Stimulated activated CD4-positive, alpha-beta T cell treated with anti-CD3 and anti-CD28 coated beads, Interleukin-1b, Interleukin-23, amount 100 ng/mL, for 1 hour (primary cell): ENCODE measurements at places on chromosomes 6 and 20.

- DNase-seq, result no peak
These were observed 72.7 kb downstream of the SOX4 start for GRCh38 chr6:21666201-21666691.

- no peak for DNase-seq
These were observed 180.5 kb downstream of the IBTK start for GRCh38 chr6:82066991-82067411.

DNA sequence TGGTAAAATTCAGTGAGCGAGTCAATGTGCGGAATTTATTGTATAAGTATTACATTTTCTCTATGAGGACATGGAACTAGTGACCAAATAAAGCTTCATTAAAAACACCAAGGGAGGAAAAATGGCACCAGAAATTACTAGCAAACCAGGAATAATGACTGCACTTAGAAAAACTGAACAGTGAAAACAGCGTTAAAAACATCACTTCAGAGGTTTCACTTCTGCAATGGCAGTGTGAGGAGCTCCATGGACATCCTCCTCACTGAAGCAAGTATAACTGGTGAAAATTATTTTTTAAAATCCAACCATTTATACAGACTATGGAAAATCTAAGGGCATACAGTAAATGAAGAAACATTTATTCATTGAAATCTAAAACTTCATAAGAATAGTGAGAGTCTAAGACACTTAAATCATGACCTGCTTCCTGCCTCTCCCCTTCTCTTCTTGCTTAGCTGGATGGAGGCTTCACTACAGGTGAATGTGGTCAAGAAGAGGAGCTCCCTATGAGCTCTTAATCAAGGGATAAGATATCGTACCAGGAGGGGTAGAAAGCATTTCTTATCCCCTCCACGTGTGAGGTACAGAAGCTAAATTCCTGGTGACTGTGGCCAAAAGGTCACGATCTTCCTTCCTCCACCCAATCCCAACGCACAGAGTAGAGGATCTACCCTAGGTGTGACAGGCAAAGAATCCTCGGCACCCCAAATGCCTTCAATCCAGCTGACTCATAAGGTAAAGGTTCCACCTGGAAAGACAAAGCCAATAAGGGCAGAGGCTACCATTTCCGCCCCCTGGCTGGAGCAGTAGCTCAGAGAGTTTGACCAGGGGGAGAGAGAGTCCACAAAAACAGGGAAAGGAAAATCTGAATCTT lies 12.3 kb upstream of the ASF1A start:
- DNase-seq, result no peak

DNA sequence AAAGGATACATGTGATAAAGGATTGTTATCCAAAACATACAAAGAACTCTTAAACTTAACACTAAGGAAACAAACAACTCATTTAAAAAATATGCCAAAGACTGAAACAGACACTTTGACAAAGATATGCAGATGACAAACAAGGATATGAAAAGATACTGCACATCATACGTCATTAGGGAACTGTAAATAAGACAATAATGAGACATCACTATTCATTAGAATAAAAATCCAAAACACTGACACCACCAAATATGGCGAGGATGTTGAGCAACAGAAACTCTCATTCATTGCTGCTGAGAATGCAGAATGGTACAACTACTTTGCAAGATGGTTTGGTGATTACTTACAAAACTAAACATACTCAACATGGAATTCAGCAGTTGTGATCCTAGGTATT lies 156.5 kb upstream of the FOXA2 start:
- DNase-seq, result no peak

DNA sequence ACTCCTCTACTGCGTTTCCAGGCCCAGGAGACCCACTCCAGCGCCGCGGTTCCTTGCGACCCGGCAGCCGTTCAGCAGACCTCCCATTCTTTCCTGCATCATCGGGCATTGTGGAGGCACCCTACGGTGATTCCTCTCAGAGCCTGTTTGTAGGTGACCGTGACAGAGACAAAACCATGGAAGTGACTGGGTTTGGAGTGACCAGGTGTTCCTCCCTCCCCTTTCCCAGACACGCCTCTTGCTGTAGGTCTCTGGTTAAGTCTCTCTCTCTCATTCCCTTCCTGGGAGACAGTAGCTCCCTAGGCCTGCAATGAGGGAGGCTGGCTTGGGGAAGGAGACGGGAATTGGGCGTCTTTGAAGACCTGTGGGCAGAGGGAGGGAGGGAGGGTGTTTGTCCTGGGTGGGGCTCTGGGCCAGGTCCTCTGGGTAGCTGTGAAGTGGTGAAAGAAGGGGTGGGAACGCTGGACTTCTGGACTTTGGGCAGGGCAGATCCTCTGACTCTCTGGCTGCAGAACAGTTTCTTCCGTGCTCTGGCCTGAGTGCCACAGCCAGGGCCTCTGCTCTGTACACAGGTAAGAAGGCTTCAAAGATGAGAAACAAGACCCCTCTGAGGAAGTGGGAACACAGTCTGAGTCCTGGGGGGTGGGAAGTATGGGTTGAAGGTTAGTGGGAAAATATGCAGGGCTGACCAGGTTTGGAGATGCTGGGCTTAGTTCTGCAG lies 763 bp downstream of the KLC4 start:
- no peak for DNase-seq

DNA sequence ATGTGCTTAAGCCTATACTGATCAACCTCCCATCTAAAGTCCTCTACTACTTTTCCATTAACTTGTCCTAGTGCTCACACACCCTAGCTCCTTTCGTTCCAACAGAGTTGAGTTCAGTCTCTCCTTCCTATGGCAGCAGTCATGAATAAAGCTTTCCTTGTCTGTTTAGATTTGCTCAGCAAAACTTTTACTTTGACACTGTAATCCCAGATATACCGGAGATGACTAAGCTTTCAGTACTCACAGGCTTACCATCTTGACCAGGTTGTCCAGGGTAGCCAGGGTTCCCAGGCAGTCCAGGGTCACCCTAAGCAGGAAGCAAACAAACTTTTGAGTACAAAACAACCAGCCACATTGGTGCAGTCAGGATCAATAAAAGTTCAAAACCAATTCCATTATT lies 90.7 kb downstream of the COL21A1 start:
- DNase-seq, result no peak

GRCh38 chr20:61440548-61441055 lies 188.5 kb downstream of the CDH4 start:
- no peak for DNase-seq

- no peak for DNase-seq
These were observed 245.8 kb downstream of the TTLL2 start for GRCh38 chr6:167570460-167571400.

DNA sequence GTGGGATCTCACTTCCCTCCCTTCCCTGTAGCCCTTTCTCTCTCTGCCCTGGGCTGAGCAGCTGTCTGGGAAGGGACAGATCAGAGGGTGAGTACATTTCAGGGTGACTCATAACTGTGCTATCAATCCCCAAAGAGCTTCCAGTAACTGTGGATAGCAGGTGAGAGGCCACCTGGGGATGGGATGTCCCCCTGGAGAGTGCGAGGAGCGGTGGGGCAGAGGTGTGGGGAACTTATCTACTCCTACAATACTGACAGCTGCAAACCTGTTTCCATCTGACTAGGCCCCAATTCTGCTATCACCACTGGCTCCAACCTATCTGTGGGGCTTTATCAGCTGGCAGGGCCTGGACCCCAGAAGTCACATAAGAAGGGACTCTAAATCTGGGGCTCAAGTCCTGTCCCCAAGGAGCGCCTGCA lies 32.6 kb downstream of the KCNK5 start:
- DNase-seq, result no peak

DNA sequence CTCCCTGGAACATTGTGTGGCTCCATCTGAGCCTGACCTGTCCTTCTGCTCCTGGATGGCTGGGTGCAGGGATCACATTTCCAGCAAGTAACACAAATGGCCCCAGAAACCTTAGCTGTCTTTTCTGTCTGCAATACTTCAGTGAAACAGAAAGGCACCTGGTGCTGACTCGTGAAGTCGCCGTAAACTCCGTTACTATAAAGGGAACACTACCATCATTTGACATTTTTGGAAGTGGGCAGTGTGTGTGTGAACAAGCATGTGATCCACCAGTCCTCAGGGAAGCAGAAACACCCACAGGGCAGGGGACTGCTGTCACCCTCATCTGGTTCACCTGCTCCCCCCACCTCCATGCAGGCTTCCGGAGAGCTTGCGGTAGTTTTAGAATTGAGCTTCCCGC lies 23.9 kb downstream of the SERPINB6 start:
- no peak for DNase-seq

DNA sequence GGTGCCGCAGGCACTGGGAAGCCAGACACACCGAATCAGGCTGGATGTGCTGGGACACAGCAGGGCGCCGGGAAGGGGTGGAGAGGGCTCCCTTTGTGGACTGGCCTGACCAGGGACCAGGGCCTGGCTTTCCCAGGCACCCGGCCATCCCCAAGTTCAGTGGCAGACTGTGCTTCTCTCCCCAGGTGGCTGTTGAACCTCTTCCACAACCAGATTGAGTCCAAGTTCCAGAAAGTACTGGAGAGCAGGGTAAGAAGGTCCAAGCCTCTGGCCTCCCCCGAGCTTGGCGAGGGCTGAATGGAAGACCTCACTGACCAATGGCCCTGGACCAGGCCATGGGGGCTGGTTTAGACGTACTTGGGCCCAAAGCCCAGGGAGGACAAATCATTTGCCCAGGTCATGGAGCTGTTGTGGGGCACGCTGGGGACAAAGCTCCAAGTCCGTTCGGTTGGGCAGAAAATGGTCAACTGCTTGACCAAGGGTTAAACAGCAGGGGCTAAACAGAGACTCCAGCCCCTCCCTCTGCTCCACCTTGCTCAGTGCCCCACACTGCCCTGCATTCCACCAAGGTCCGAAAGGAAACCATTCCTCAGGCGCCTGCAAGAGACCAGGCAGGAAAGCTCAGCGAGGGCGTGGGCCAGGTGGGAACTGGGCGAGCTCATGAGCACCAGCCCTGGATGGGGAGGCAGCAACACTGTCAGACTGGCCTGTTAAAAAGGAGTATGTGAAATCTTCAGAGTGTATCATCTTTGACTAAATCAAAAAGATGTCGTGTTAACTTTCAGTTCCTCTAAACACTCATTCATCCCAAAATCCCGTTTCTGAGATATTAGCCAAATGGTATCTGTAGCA lies 9.1 kb downstream of the LBP start:
- DNase-seq, result no peak
